B cell (primary cell): ENCODE measurements at places on chromosomes 7 and 10. TPM values are rescaled to one million over a fixed set of nuclear protein-coding genes. Genes with fewer than 3 reads are reported as not detected.
A peak's percentile ranks its signal among the peaks of the same experiment; 100 is the strongest.

- H3K27me3 ChIP-seq: peaks cover 16% of the 10 kb centered on the region
- no peak overlapping the region for H3K27ac ChIP-seq
- peak overlapping the region; percentile 63 for H3K4me3 ChIP-seq
- no peaks in the 10 kb centered on the region for H3K36me3 ChIP-seq
- DNase-seq: peak; percentile 82
- H3K4me1 ChIP-seq: peaks cover 16% of the 10 kb centered on the region
These were observed 154.5 kb upstream of the LYZL2 start for GRCh38 chr10:30783939-30784501.

Gene SORCS3
- not detected in 2 replicates for total RNA-seq

GRCh38 chr7:134284011-134284410 is 32.7 kb downstream of the SLC35B4 start:
- DNase-seq: no peak
- no peaks in the 10 kb centered on the region for H3K36me3 ChIP-seq
- H3K4me1 ChIP-seq: no peaks in the 10 kb centered on the region
- H3K27ac ChIP-seq: no peak overlapping the region

DNA sequence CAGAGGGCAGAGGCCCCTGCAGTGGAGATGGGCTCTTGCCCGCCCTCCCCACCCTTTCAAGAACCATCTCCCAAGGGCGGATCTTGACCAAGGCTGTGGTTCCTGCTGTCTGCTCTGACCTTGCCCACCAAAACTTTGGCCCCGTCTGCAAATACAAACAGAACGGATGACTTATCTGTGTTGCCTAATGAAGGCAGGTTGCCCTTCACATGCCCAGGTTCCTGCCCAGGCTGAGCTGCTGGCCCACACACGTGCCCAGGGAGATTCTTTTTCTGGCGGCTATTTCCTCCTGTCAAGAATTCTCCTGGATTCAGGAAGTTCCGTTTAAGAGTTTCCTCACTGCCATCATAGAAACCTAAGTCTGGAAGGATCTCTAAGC is 78.3 kb downstream of the PROSER2 start:
- no peak overlapping the region for H3K4me3 ChIP-seq
- H3K27me3 ChIP-seq: no peaks in the 10 kb centered on the region
- no peaks in the 10 kb centered on the region for H3K4me1 ChIP-seq
- H3K27ac ChIP-seq: no peak overlapping the region
- no peak for DNase-seq

- H3K27me3 ChIP-seq: no peaks in the 10 kb centered on the region
- H3K36me3 ChIP-seq: no peaks in the 10 kb centered on the region
- no peaks in the 10 kb centered on the region for H3K4me1 ChIP-seq
- no peak for DNase-seq
- no peak overlapping the region for H3K27ac ChIP-seq
- no peak overlapping the region for H3K4me3 ChIP-seq
These were observed 148.8 kb upstream of the NPY start for GRCh38 chr7:24135003-24135817.

Gene CRHR2
- not detected in 2 replicates for total RNA-seq

Gene GPR37
- not detected in 2 replicates for total RNA-seq

- DNase-seq: peak; percentile 41
- no peaks in the 10 kb centered on the region for H3K36me3 ChIP-seq
- no peak overlapping the region for H3K27ac ChIP-seq
- peak overlapping the region; percentile 26 for H3K4me3 ChIP-seq
These were observed 4.5 kb downstream of the GLCCI1 start for GRCh38 chr7:7972922-7973594.

DNA sequence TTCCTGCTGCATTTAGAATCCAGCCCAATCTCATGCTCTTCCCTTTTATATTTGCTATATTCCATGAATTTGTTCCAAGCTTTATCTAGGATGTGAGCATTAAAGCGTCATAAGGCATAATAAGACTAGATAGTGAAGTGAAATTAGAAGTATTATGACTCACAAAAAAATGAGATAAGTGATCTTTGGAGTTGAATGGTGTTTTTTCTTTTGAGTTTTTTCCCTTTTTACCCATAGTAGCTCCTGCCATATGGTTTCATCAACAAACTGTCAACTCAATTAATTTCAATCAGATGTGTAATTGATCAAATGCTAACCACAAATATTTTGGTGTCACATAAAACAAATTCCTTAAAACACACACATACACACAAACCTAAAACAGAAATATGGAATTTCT is 17.0 kb downstream of the KLHDC10 start:
- H3K27ac ChIP-seq: no peak overlapping the region
- DNase-seq: no peak
- H3K4me3 ChIP-seq: no peak overlapping the region
- H3K27me3 ChIP-seq: no peaks in the 10 kb centered on the region

Gene TIMM23
- total RNA-seq: 26.1 and 28.3 TPM in 2 replicates

Gene TAS2R41
- total RNA-seq: not detected in 2 replicates

- no peaks in the 10 kb centered on the region for H3K36me3 ChIP-seq
- no peak overlapping the region for H3K4me3 ChIP-seq
- DNase-seq: no peak
- H3K27ac ChIP-seq: no peak overlapping the region
- no peaks in the 10 kb centered on the region for H3K27me3 ChIP-seq
These were observed 39.6 kb downstream of the COBL start for GRCh38 chr7:51276967-51277366.

Gene OPALIN
- not detected in 2 replicates for total RNA-seq

DNA sequence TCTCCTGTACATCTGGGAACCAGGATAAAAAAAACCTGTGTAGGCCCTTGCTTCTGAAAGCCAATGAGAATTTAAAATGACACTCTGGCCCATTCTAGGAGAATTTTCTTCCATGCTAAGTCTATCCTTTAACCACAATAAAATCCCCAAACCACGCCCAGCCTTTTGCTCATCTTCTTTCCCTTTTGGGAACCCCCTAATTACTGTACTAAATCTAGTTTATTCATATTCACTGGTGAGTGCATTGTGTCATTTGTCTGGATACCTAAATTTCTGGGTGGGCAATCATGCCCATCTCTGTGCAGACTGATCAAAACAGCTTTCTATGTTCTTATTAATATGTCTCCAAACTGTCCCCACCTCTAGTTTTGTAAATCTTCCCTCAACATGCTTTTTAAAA is 11.7 kb upstream of the CDK14 start:
- H3K4me1 ChIP-seq: peaks cover 7% of the 10 kb centered on the region
- H3K4me3 ChIP-seq: no peak overlapping the region
- H3K27ac ChIP-seq: no peak overlapping the region

DNA sequence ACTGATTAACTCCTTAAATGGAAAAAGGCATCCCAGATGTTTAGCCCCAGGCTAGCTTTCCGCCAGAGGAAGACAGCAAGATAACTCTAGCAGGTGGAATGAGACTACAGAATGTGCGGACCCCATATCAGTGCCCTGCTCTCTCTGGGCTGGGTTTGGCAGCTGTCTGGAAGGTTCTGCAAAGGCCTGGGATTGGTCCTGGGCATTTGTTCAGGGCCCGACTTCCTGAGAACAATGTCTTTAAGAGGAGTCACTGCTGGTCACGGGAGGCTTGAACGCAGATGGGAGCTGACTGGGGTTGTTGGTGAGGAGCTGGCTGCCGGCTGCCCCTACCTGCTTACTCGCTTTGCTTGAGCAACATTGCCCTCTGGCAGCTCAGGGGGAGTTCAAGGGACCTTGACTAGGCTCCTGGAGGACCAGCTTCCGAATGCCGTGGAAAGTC is 130.6 kb upstream of the BTBD16 start:
- H3K4me1 ChIP-seq: no peaks in the 10 kb centered on the region
- H3K27me3 ChIP-seq: no peaks in the 10 kb centered on the region
- DNase-seq: no peak

GRCh38 chr10:62690703-62691102 is 113.8 kb upstream of the ADO start:
- no peak overlapping the region for H3K27ac ChIP-seq
- DNase-seq: no peak
- H3K4me3 ChIP-seq: no peak overlapping the region
- H3K4me1 ChIP-seq: peaks cover 35% of the 10 kb centered on the region
- H3K36me3 ChIP-seq: no peaks in the 10 kb centered on the region

- H3K27me3 ChIP-seq: no peaks in the 10 kb centered on the region
- no peaks in the 10 kb centered on the region for H3K4me1 ChIP-seq
- H3K4me3 ChIP-seq: no peak overlapping the region
- no peaks in the 10 kb centered on the region for H3K36me3 ChIP-seq
- no peak for DNase-seq
- no peak overlapping the region for H3K27ac ChIP-seq
These were observed 214.3 kb downstream of the NRG3 start for GRCh38 chr10:82089327-82089726.

Gene PRKAR1B
- 8.0 and 8.6 TPM in 2 replicates for total RNA-seq

Gene CNOT4
- total RNA-seq: 52.1 and 55.1 TPM in 2 replicates

- H3K27ac ChIP-seq: no peak overlapping the region
- no peaks in the 10 kb centered on the region for H3K36me3 ChIP-seq
- no peak overlapping the region for H3K4me3 ChIP-seq
- no peaks in the 10 kb centered on the region for H3K4me1 ChIP-seq
- H3K27me3 ChIP-seq: no peaks in the 10 kb centered on the region
These were observed 37.6 kb downstream of the MCU start for GRCh38 chr10:72729528-72729927.

DNA sequence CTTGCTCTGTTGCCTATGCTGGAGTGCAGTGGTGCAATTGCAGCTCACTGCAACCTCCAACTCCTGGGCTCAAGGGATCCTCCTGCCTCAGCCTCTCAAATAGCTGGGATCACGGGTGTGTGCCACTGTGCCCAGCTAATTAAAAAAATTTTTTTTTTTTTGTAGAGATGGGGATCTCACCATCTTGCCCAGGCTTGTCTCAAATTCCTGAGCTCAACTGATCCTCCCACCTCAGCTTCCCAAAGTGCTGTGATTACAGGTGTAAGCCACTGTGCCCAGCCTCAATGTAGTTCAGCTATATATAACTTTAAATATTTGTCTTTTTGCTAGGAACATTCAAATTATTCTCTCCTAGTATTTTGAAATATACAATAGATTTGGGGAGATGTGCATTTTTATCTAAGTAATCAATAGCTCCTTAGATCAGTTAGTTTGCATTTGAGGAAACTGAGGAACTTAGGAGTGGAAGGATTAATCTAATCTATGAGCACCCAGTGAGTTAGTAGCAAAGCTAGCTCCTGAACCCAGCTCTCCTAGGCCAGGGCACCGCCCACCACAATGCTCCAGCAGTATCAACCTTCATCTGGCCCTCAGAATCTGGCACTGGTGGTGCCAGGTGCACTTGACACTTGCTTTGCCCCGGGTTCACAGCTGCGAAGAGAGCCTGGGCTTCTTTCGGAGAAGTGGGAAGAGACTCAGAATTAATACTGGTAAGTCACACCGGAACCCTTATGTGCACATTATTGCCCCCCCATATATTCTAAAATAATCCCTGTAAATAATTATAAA is 5.9 kb upstream of the LRMDA start:
- H3K36me3 ChIP-seq: no peaks in the 10 kb centered on the region
- no peak overlapping the region for H3K4me3 ChIP-seq
- H3K27me3 ChIP-seq: no peaks in the 10 kb centered on the region
- H3K4me1 ChIP-seq: no peaks in the 10 kb centered on the region
- no peak for DNase-seq
- H3K27ac ChIP-seq: no peak overlapping the region

Gene ADCY1
- 0.05 and 0.17 TPM in 2 replicates for total RNA-seq

Gene FAM241B
- 0.54 and 1.1 TPM in 2 replicates for total RNA-seq

DNA sequence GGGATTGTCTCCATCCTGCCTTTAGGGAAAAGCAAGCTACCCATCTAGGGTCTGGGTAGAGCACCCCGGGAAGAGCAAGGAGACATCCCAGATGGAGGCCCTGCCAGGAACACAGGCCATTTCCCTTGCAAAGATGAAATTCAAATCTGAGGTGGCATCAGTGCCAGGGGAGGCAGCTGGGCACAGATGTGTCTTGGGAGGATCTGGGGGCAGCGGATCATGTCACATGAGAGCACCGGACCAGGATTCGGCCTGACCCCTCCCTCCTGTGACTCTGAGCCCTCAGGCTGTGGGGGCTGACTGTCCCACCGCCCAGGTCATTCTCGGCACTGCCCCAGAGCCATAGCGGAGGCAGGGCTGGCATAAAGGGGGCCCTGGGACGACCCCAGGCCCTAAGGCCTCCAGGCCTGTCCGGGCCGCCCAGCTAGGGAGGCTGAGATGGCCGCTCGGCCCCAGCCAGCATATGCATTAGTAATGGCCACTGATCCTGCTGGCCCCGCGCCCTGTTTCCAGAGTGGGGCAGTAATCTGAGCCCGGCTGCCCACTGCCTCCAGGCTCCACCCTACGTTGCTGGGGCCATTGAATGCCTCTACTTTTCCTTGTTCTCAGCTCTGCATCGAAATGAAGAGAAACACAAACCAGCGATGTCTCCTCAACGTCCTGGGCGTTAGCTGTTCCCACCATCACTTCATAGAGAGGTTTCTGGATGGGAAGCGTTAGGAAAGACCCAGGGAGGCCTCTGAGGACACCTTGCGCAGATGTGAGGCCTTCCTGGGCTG is 148.5 kb downstream of the UBE2H start:
- no peak overlapping the region for H3K27ac ChIP-seq
- no peak overlapping the region for H3K4me3 ChIP-seq
- no peaks in the 10 kb centered on the region for H3K27me3 ChIP-seq

DNA sequence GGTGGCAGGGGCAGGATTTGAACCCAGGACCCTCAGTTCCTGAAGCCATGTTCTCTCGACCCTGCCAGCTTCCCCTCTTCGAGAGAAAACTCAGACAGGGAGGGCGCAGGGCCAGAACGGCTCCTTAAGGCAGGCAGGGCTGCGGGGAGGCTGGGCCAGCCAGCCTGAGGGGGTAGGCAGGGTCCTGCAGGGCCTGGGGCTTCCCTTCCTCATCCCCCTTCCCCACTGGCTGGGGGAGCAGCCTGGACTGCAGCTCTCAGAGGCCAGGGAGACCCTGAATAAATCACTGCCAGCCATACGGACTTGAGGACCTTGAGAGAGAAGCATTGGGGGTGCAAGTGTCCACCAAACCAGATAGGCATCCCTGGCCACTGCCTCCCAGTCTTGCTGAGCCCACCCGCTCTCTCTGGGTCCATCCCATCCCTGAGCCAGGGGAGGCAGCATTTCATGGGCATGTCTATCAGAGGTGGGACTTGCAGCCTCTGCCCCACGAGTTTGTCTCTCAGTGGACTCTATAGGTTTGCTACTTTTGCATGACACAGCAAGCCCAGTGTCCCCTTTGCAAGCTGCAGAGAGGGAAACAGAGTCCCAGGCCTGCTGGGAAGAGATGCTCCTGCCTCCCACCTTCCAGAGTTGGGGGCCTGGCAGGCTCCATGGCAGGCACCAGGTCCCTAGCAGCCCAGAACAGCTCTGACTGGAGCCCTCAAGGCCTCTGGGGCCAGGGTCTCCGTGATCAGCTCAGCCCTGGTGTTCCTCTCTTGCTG is 70.9 kb downstream of the MYL10 start:
- H3K36me3 ChIP-seq: no peaks in the 10 kb centered on the region
- H3K27ac ChIP-seq: no peak overlapping the region

- H3K27ac ChIP-seq: no peak overlapping the region
- H3K4me1 ChIP-seq: no peaks in the 10 kb centered on the region
- H3K4me3 ChIP-seq: no peak overlapping the region
- DNase-seq: no peak
These were observed 88.7 kb upstream of the ZWINT start for GRCh38 chr10:56449770-56450169.

- DNase-seq: no peak
- peaks cover 38% of the 10 kb centered on the region for H3K4me1 ChIP-seq
- H3K27me3 ChIP-seq: no peaks in the 10 kb centered on the region
- H3K27ac ChIP-seq: no peak overlapping the region
- H3K36me3 ChIP-seq: no peaks in the 10 kb centered on the region
These were observed 12.5 kb upstream of the IL2RA start for GRCh38 chr10:6074489-6075301.

Gene MMP21
- 0.15 TPM in 2 replicates for total RNA-seq
